ENCODE measurements at places on chromosomes 2 and 18. TPM values are rescaled to one million over a fixed set of nuclear protein-coding genes. Genes with fewer than 3 reads are reported as not detected.

DNA sequence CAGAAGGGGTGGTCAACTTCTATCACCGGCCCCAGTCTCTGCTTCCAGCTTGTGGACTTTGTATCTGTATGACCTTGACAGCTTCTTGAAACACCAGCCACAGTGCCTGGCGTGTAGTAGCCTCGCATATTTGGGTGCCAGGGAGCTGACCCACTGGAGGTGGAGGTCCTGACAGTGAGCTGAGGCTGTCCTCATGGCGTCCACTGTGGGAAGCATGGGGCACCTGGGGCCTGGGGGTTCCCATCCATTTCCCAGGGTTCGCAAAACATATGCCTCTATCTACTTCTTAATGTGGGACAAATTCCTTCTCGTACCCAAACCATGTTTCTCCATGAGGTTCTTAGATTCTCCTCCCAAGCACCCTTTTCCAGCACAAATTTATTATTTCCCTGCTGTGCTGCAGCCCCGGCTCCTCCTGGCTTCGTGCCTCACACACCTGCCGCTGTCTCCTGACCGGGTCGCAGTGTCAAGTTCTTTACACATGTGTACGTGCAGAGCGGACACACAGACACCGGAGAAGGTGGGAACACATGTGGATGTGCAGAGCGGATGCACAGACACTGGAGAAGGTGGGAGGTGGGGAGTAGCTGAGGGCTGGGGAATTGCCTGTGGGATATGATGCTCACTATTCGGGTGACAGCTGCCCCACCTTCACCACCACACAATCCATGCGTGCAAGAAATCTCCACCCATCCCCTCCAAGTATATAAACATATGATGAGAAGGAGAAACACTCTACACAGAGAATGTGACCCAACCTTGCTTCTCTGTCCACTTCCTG, 23.4 kb downstream of the TMEM18 start:
- DNase-seq, result no peak

GRCh38 chr18:3147935-3148554, 71.7 kb downstream of the MYOM1 start:
- no peak for DNase-seq

GRCh38 chr2:60836491-60836890, 44.9 kb upstream of the REL start:
- no peak for DNase-seq

DNA sequence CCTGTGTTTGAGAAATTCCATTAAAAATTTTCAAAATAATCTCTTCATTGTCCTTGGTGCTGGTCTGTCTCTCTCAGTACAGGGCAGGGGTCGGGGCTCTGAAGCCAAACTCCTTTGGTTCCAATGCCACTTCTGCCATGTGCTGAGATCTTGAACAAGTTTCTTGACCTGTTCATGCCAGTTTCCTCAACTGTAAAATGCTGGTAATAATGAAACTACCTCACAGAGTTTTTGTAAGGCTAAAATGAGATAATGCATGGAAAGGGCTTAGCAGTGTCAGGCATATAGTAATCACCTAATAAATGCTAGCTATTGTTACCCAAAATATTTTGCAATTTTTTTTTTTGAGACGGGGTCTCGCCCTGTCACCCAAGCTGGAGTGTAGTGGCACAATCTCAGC, 16.9 kb upstream of the MREG start:
- no peak for DNase-seq

The LOXHD1 gene
- total RNA-seq, result not detected

The FNDC4 gene
- total RNA-seq, result not detected

DNA sequence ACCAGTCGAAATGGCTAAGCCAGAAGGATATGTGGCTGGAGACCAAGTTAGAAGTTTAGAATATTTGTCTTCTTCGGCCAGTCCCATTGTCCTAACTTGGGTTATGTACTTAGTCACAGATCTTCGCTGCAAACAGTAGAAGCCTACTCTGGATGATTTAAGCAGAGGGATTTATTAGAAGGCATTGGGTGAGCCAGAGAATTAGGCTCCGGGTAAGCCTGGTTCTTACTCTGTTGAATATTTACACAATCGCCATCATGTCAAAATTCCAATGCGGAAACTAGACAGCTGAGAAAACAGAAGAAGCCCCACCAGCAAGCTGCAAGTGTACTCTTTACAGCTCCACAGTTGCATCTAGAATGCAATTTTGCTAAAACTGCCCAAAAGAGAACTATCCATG, 276.6 kb downstream of the CMPK2 start:
- DNase-seq, result no peak

- no peak for DNase-seq
These were observed 195.5 kb upstream of the CTAGE1 start for GRCh38 chr18:22613058-22613690.

The NCK2 gene
- total RNA-seq, result 72.4 TPM

Measured in CD8-positive, alpha-beta memory T cell (primary cell).